ENCODE measurements at places on chromosomes 3 and 15.

DNA sequence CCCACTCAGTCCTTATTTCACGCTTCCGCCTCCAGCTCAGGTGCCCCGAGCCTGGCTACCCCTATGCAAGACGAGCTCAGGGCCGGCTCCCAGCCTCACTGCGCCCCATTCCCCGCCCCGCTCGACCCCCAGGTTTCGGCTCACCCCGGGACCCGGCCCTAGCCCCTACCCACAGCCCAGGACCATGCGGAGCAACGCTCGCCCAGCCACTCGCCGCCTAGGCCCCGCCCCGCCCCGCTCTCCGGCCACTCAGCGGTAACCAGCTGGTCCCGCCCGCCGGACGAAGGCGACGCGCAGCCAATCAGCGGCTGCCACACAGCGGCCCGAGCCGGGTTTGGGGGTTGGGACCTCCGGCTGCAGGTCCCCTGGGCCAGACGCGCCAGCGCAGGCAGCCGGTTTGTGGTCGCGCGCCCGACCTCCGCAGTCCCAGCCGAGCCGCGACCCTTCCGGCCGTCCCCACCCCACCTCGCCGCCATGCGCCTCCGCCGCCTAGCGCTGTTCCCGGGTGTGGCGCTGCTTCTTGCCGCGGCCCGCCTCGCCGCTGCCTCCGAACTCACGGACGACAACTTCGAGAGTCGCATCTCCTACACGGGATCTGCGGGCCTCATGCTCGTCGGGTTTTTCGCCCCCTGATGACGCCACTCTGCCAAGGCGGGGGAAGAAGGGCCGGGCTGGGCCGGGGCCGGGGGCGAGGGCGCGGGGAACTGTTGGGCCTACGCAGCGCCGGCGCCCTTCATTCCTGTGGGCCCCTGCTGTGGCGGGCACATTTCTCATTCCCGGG is at the start of gene CATSPER2:
Gene CATSPER2 (minus strand): TSS at position 196 of the 781 bp plus-strand sequence. CDS start 783 bp downstream, outside the sequence.
- DNase-seq: no peak

DNA sequence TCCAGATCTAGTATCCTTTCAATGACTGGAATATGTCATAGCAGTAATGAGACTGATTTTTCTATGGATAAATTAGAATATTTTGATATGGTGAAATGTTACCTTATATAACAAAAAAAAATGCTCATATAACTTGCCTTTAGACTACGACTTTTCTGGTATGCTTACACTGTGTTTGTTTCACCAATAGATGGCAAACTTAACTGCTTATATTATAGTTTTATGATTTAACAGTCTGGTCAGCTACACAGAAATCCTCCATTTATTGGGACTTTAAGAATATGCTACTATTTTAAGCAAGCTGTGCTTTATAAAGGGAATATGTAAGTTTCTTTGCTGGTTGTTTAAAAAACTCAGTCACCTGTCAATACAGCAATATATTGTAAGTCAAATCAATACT is 205.6 kb downstream of the VGLL3 start:
- DNase-seq: no peak

GRCh38 chr3:15892311-15893227 is 94.8 kb upstream of the ANKRD28 start:
- DNase-seq: no peak

DNA sequence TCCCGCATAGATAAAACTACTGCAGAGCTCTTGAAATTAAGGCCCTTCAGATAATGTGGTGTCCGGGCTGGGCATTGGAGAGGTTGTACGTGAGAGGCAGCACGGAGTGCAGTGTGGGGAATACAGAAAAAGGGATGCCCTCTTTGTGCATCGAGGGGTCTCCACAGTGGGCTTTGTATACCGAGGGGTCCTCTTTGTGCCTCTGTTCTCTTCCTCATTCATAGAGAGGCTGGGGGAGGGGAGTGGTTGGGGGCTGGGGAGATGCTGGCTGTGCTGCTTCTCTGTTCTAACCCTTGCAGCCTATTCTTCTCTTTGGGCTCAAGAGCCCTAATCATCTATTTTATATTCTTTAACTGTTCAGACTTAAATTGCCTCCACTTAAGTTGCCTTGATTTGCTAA is 74.3 kb upstream of the NDN start:
- DNase-seq: no peak

- DNase-seq: no peak
Observed at GRCh38 chr3:60742606-60743145, 508.6 kb downstream of the FHIT start.

DNA sequence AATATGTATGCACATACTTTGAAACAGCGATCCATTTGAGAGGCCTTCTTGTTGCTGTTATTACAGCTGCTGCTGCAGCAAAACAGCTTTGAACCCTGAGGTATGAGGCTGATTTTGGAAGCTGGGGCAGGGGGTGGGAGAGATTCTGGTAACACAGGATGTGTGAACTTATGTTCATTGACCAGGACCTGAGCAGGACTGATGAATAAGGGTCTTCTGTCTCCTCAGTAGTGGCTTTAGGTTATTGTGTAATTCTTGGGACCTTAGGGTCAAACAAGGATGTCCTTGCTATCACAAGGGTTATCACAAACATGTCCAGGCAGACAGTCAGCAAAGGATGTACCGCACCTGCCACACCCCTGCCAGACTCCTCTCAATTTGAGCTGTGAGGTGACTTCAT is 41.6 kb downstream of the CTDSPL start:
- no peak for DNase-seq

DNA sequence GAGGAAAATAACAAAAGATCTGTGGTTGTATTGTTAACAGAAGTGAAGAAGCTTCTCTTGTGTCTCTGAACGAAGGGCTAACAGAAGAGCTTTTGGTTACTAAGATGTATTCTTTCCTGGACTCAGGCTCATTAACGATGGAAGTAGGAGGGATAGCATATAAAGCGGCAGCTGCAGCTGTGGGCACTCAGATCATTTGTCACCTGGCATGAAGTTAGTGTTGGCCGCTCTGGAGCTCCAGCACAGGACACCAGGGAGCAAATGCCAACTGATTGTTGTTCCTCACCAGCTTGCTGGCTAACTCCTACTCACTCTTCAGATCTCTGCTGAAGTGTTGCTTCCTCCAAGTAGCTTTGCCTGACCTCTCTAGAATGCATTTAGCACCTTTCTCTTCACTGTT is 15.5 kb upstream of the SLITRK3 start:
- no peak for DNase-seq

- DNase-seq: no peak
Observed at GRCh38 chr3:14767245-14768051, 51.3 kb upstream of the FGD5 start.

DNA sequence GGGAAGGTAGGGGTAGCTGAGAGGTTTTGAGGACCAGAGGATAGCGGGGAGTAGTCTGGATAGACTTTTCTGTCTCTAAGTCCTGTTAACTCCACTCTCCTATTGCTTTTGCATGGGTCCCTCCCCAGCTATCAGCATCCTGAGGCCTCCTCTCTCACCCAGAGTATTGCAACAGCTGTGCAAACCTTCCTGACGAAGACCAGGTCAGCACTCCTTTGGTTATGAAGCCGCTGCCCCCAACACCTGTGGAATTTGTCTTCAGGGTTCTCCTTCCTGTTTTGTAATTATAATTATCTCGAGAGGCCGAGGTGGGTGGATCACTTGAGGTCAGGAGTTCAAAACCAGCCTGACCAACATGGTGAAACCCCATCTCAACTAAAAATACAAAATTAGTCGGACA is 24.8 kb downstream of the TYRO3 start:
- no peak for DNase-seq

DNA sequence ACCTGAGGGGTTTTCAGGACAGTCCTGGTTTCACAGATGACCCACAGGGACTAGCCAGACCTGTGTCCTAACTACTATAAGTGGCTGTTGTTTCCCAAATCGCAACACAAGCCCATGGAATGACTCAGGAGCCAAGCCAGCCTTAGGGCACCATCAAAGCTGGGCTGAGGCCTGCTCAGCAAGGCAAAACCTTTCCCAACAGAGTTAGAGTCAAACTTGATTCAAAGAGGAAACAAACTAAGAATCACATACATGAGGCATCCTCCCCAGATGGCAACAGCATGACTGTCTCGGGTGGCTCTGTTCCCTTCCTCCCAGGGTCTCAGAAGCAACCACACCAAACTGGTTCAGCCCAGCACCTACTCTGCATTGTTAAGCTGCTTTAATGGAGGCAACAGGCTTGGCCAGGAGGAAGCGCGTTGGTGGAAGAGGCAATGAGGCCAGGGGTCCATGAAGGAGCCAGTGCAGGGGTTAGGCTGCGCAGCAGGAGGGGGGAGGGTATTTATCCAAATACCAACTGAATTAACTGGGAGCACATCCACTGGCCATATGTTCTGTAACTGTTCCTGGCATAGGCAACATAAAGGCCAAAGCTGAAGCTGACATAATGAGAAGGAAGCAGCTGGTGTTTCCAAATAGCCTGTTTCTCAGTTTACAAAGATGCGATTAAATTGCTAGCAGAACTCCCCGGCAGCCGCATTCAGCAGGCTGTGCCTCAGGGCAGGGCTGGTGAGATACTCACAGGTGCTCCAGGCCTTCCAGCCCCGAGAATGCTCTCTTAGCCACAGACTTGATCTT is 102.4 kb downstream of the LRIG1 start:
- DNase-seq: no peak

DNA sequence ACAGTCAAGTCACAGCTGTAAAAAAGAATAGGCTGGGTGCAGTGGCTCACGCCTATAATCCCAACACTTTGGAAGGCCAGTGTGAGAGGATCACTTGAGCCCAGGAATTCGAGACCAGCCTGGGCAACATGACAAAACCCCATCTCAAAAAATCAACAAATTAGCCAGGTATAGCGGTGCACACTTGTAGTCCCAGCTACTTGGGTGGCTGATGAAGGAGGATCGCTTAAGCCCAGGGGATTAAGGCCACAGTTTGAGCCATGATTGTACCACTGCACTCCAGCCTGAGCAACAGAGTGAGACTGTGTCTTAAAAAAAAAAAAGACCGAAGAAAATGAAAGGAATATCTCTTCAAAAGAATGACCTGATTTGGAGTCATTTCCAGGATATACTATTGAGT is 6.6 kb downstream of the HERC1 start:
- no peak for DNase-seq

DNA sequence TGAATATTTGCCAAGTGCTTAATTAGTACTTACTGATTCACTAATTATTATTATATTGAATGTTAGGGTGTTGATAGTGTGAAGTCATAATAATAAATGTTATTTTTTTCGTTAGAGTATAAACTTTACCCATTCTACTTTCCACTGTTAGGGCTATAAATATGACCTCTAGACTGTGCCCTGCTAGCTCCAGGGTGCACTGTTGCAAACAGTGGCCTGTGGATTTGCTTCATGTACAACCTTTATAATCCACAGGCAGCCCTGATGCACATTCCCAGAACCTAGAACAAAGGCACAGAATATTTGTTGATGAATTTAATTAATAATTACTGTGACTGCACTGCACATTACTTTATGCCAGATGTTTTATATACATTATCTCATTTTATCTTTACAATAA is 28.8 kb upstream of the LEKR1 start:
- DNase-seq: no peak

DNA sequence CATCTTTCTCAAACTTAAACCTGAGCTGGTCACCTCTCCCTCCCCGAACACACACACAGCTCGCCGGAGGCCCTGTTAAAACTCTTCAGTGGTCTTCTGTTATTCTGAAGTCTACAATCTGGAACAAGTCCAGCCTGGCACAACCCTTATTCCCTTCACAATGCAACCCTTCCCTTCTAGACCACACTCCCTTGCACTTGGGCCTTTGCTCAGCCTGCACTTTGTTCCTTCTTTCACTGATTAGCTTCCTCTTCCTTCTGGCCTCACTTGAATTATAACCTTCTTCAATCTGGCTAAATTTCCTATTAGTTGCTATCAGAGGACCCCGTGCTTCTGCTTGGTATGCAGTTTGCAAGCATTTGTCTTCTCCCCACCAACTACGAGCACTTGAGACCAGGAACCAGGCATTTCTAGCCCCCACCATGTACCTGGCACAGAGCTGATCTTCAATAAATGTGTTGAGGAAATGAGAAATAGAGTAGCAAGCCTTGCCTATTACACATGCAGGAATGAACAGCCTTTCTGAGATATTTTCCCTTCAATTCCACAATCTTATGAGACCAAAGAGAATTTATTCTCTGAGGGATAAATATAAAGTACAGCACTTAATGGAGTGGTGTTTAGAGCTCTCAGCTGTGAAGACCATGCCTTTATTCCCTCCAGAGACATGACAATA is 663.1 kb upstream of the ADAMTS9 start:
- no peak for DNase-seq

DNA sequence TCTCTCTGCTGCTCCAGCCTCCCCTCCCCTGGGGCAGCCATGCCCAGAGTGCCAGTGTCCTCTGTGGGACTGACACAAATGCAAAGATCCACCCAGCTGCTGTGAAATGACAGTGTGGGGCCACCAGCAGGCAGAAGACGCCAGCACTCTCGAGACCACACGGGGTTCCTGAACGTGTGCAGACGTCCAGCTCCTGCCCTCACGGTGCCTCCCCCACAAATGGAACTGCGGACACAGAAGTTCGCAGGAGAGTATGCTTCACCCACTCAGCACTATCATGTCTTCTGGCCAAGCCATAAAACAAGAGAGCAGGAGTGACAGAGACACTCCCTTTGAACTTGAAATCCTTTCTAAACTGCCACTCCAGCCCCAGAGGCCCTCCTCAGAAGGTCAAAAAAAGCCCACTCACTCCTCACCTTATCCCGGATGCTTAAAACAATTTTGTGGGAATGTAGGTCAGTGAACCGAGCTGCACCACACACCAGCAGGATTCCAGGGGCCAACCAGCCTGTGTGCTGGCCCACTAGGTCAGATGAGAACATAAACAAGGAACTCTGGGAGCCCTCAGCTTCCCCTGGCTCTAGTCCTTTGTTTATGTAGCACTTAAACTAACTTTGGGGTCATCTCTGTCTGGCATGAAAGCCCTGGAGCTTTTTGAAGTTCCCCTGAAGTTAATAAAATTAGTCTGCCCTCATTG is 112.6 kb downstream of the DNAJB8 start:
- no peak for DNase-seq

GRCh38 chr3:57935539-57935938 is 72.7 kb upstream of the FLNB start:
- no peak for DNase-seq

DNA sequence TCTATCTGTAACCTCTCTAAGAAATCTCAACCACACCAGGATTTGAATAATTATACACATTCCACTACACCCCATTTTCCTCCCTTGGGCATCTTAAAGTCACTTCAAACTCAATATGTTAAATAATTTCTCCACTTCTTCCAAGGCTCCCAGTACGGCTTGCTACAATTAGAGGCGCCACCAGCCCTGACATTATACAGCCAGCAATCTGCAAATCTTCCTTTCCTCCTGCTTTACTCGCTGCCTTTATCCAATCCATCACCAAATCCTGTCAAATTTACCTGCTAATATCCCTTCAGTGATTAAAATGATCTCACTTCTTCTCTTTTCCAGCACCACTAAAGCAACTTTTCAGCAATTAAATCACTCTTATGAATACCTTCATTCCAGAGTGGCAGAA is 13.9 kb downstream of the WWTR1 start:
- no peak for DNase-seq

DNA sequence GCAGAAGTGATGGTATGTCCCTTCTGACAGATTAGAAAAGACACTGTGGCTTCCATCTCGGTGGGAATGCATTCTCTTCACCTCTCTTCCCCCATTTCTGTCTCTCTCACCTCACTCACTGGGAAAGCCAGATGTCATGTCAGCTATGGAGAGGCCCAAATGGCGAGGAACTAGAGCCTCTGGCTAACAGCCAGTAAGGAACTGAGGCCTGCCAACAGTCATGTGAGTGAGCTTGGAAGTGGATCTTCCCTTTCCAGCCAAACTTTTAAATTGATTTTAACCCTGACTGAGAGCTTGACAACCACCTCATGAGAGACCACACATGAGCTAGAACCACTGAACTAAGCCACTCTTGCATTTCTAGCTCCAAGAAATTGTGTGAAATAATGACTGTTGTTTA is 35.2 kb upstream of the CDAN1 start:
- DNase-seq: no peak

GRCh38 chr3:37447732-37448131 is 273.4 kb upstream of the LRRFIP2 start:
- DNase-seq: no peak

All from T-helper 2 cell (primary cell).